ENCODE measurements at places on chromosomes 5 and 9. TPM values are rescaled to one million over a fixed set of nuclear protein-coding genes. Genes with fewer than 3 reads are reported as not detected.

Gene FSD1L
- 3.2 TPM for total RNA-seq

Gene BNC2
- total RNA-seq = not detected

Gene NAIF1
- 15.2 TPM for total RNA-seq

Gene CFAP157
- not detected for total RNA-seq

GRCh38 chr9:35681341-35682002, 7.7 kb downstream of the CA9 start:
- no peak for DNase-seq

DNA sequence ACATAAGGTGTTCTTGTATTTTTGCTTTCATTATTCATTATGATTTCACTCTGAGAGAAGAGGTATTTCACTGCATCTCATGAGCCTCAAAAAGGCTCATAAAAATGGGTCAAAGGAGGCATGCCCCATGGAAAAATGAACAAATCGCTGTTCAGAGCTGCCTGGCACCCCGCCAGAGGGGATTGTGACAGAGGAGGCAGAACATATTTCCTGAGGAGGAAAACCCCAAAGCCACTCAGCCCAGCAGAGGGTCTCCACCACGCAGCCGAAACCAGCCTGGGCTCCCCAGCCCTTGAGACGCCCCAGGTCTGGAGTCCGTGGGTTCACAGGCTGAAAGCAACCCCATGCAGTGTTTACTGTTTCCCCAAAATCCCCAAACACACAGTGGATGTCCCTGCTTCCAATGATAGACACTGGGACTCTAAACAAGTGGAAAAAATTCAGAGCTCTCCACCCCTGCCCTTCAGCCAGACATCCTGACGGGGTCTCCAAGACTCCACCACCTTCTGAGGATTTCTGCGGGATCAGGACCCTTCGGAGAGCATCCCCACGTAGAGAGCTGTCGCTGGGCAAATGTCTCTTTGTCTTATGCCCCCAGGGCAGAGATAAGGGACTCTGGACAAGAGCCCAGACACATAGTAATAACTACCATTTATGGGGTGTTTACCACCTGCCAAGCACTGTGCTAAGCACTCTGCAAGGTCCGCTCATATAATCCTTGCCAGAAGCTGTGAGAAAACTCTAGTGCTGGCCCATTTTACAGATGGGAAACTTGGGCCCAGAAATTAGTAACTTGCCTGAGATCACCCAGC, 122.3 kb downstream of the PAX5 start:
- DNase-seq = no peak

DNA sequence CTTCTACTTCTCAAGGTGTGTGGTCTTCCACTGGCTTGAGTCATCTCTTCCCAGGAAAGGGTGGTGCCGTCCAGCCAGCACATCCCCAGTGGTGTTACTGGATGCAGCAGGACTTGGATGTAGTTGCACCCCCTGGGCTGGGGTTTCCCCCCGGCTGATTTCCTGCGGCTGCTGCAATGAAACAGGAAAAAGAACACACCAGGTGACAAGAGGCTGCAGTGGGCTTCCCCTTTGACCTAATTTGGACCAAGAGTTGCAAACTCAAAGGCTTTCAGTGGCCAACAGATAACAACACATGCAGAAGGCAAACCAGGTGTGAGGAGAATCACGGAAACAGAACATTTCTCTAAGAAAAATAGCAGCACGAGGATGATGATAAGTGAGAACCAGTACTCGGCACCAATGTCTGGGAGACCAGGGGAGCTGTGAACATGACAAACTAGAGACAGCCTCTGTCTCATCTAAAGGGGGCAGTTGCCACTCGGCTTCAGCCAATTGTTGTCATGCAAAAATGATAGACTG, 83.7 kb downstream of the PDE6A start:
- no peak for DNase-seq

DNA sequence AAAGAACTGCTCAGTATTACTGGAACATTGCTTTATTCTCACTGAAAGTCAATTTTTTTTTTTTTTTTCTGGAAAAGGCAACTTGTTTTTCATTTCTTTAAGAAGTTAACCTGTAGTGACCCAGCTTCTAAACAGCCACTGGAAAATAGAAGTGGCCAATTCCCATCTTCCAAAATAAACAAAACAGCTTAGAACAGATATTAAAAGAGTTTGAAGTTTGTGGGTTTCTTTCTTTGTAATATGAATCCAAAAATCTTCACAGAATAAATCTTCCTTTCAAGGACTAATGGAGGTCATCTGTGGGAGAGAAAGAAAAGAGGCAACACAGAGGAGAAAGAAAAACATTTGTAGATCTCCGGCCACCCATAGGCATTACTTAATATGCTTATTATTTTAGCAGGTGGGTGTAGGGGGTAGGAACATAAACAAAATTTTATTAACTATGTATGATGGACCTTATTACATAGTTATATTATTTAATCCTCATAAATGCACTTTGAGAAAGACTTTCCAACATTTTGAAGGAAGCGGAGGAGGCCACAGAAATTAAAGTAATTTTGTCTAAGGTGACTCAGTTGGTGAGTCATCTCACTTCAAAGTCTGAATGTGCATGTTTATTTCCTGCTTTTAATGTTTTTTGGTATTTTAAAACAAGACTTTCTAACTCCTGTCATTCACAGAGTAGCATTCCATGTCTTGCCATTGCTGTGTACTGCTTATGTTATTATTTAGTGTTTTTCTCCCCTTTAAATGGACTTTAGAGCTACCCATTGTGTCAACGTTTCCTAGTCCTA, 1791.8 kb upstream of the WWC1 start:
- no peak for DNase-seq

- DNase-seq = no peak
These were observed 774.5 kb upstream of the RGMB start for GRCh38 chr5:97998941-97999340.

DNA sequence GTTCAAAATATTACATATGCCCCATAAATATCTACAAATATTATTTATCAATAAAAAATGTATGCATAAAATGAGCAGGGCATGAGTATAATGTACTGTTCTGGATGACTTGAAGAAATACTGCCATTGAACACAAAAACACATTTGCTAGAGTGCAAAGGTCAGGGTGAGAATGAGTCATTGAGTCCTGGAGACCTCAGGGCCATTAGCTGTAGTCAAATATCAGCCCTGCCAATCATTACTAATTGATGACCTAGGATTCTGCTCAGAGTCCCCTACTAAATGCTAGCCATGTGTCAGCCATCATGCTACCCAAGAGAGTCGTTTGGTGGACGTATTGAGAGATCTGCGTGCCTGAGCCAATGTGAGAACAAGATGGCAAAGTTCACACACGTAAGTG, 80.3 kb upstream of the FAM169A start:
- no peak for DNase-seq

DNA sequence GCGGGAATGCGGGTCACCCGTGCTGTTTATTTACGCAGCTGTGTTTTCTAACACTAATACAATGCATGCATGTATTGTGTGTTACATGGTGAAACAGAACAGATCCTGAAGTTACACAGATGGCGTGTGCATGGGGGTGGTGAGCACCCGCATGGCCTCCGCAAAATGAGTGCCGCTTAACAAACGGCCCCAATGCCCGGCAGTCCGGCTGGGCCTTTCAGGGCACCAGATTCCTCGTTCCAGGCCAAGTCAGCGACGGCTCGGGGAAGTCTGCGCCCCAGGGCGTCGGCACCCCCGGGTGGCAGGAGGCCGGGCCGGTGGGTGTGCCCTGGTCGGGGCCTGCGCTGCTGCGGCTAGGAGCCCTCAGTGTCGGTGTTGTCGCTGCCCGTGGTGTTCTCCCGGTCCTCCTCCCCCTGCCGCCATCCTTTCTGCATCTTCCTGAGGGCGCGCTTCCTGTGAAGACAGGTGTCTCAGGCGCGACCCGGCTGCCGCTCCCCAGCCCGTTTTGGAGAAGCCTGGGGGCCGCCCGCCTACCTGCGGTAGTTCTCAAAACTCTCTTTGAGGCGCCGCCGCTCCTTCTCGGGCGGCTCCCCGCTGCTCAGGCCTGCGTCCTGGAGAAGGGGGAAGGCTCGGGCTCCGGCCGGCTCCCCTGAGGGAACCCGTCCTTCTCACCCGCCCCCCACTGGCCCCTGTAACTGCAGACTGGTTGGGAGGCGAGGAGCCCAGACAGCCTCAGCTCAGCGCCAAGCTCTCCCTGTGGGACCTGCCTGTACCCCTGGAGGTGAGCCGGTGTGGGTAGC, 605 bp upstream of the DNLZ start:
- no peak for DNase-seq

- no peak for DNase-seq
These were observed 70.6 kb downstream of the GAS1 start for GRCh38 chr9:86876621-86877196.

GRCh38 chr5:87231037-87231808, 36.5 kb upstream of the RASA1 start:
- DNase-seq = no peak

DNA sequence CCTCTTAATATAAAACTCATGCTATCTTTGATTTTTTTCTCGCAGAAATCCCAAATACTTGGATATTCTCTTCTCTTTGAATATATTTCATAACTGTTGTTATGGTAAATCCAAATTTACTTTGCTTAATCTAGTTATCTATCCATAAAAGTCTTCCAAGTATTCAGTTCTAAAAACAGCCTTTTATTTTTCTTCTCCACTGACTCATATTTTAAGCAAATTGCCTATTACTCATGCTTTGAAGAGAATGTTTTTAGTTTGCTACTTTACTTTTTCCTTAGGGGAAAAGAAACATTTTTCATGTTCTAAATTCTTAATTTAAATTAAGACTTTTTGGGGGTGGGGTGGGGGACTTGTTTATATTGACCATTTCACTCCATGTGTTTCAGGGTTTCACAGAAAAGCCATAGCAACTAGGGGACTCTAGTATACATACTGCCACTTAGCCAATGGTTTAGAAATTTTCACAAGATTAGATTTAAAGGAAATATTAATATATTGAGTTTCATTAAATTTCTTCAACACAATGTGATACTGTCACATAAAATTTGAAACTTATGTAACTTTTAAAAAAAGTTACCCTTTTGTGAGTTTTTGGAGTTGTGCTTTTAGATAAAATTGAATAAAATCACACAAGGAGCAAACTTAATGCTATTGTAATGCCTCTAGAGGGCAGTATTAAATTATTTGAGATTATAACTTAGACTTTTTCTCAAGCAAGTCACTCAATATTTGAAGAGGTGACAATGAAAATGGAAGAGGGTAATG, 545.8 kb upstream of the ARRDC3 start:
- DNase-seq = no peak

- no peak for DNase-seq
These were observed 48.0 kb downstream of the PRR16 start for GRCh38 chr5:120512068-120512467.
